ENCODE measurements at places on chromosomes 12 and 14. TPM values are rescaled to one million over a fixed set of nuclear protein-coding genes. Genes with fewer than 3 reads are reported as not detected.
A peak's percentile ranks its signal among the peaks of the same experiment; 100 is the strongest.

Gene SERPINA4
- not detected for total RNA-seq

Gene HIGD1C
- not detected for total RNA-seq

Gene BHLHE41
- total RNA-seq = 1.6 TPM

Gene RITA1
- 16.2 TPM for total RNA-seq

Gene RD3L
- total RNA-seq = not detected

Gene SAMD4A
- total RNA-seq = 33.0 TPM

DNA sequence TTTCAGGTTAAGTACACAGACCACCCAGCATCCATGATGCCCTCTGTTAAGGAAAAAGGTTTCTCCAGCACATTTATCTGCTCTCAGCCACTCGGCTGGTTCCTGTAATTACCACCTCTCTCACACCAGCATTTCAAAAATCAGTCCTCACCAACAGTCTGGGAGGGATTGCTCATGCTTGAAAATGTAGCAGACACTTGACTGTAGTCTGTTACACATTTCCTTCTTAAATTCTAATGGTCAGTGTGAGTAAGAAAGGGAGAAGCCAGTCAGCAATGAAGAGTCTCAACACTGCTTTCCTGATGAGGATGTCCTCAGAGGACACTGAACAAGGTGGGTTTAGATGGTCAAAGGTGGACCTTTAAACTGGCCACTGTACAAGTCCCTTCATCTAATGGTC is 6.0 kb downstream of the ZBTB39 start:
- DNase-seq = peak; percentile 67

- peak; percentile 12 for DNase-seq
These were observed 125.3 kb upstream of the PRMT8 start for GRCh38 chr12:3365463-3366411.

- no peak for DNase-seq
These were observed 63.9 kb downstream of the ITPK1 start for GRCh38 chr14:93051600-93052546.

GRCh38 chr12:98651328-98651727 is 6.2 kb downstream of the APAF1 start:
- peak; percentile 30 for DNase-seq

- no peak for DNase-seq
These were observed 449.9 kb upstream of the FLRT2 start for GRCh38 chr14:85079842-85080730.

DNA sequence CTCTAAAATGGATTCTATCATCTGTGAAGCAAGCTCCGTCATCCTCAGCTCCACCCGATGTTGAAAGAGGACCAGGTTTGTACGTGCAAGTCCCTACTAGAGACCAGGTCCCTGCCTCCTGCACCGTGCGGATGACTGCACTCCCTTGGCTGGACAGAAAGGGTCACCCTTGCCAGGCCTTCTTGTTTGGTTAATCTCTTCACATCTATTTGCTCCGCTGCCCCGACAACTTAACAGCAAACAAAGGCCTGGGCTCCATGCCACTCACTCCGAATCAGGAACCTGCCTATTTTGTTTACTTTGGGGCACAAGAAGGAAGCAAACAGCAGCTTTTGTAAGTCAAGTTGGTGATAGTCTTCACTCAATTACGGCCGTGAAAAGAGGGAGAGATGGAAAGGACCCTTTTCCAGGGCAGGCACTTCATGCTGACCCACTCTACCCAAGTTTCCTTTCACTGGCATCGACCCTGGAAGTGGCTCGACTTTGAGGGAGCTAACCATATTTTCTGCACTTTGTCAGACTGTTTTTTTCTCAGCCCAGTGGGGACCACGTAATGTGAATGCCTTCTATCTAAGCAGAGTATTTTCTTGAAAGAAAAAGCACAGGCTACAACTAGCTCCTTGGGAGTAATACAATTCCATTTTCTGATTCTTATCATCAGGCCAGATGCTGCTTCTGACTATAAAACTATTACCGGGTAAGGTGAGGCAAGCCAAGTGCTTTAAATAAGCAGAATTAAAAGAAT is 202.6 kb downstream of the FOXN3 start:
- no peak for DNase-seq

DNA sequence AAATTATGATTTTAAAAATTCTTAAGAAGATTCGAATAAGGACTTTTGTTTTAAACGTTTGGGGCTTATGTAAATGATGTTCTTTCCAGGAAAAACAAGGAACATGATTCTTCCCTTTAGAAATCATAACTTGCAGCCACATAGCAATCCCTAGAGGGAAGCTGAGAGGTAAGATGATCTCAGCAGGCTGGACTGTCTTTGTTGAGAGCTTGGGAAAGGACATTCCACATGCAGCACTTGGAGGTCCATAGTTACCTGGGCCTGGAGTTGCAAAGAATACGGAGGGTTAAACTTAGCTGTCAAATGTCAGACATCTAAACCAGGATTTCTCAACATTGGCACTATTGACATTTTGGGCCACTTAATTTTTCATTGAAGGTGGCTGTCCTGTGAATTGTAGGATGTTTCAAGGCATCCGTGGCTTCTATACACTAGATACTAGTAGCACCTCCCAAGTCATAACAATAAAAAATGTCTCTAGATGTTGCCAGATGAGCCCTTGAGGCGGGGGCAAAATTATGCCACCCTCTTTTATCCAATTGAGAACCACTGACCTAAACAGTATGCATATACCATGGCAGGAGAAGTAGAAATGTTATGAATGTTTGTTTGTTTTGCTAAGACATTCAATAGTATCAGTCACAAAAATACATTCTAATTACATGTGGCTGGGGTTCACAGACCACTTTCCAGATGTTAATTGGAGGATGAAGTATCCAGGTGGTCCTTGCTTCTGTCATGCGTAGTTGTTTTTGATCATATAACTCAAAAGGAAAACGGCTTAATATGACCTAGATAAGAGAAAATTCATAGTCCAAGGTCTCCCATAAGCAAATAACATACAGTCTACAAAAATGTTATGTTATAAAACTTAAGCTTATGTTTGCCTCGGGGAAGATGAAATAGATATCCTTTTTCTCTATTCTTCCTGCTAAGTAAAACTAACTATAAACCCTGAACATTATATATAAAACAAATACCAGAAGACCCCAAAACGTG is 30.5 kb downstream of the TTC6 start:
- no peak for DNase-seq

GRCh38 chr12:108622921-108623514 is 10.7 kb downstream of the SELPLG start:
- DNase-seq = no peak

- DNase-seq = peak; percentile 73
These were observed 11.8 kb upstream of the RCOR1 start for GRCh38 chr14:102580550-102581110.

- DNase-seq = no peak
These were observed 66.6 kb upstream of the BICD1 start for GRCh38 chr12:32039917-32040575.

- DNase-seq = no peak
These were observed 136.5 kb upstream of the DYRK2 start for GRCh38 chr12:67512061-67512460.

DNA sequence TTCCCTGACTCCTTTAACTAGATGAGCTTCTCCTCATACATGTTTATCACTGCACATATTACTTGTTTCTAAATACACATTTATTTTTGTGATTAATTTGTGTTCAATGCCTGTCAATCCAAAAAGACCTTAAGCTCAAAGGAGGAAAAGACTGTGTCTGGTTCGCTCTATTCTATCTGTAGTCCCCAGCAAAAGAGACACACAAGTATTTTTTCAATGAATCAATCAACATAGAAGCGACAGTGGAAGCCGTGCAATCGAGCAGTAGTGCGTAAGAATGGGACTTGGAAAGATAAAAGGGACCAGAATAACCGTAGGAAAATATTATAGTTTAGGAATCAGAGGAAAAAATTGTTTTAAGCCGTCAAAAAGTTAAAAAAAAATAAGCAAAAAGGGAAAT is 951 bp downstream of the WDHD1 start:
- peak; percentile 7 for DNase-seq

DNA sequence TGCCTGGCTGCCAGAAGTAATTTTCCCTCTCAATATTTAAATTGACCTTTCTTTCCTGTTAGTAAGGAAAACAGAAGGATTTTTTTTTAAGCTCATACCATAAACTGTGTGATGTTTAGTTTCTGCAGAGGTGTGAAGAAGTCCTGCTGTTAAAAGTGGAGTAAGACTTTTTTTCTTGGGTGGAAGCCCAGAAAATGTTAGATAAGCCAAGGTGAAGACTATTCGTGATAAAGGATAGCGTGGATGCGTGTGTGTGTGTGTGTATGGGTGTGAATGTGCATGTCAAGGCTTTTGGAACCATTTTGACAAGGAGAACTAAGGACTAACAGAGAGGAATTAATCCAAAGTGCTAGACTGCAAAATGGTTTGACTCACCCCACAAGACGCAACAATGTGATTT is 152.9 kb upstream of the SEL1L start:
- no peak for DNase-seq

DNA sequence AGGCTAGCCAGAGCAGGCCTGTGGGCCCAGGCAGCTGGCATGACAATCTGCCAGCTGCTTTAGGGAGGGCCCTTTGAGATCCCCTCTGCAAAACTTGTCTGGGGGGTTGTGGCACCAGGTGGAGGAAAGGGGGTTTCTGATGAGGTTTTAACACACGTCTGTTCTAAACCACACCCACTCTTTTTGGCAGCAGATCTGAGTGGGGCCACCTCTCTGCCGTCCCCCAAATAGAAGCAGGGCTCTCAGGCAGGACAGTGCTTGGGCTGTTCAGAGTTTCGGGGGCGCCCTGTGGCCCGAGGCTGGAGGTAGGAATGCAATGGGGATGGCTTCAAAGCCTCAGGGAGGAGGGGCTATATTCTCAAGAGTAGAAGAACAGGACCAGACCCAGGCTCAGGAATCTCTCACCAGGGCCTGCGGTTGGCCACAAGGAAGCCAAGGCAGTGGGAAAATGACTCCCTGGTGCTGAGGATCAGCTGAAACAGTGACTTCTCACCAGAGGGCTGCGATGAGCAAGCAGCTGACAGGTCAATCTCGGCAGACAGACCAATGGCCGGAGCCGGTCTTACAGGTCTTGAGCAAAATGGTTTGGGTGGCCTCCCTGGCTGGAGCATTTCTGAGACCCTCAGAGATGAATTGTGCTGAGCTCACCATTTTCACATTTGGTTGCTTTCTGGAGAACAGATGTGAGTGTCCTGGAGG is 1.5 kb upstream of the KRT5 start:
- peak; percentile 64 for DNase-seq

DNA sequence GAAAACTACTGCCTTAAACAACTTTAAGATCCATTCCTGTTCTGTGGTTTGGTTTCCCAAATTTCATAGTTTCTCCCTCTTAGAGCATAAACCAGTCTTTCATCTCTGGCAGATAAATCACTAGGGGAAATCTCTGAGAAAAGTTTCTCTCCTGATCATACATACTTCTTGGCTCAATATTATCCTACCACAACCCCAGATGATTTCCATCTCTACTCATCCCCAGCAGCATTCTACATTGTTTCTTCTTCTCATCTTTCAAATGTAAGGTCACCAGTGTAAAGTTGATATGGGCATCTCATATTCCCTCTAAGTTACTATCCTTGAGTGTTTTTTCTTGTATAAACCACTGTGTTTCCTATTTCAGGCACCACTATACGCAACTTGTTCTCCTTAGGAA is 45.9 kb upstream of the PLEKHG7 start:
- DNase-seq = no peak

GRCh38 chr12:10618338-10618987 is 5.1 kb upstream of the MAGOHB start:
- peak; percentile 89 for DNase-seq

DNA sequence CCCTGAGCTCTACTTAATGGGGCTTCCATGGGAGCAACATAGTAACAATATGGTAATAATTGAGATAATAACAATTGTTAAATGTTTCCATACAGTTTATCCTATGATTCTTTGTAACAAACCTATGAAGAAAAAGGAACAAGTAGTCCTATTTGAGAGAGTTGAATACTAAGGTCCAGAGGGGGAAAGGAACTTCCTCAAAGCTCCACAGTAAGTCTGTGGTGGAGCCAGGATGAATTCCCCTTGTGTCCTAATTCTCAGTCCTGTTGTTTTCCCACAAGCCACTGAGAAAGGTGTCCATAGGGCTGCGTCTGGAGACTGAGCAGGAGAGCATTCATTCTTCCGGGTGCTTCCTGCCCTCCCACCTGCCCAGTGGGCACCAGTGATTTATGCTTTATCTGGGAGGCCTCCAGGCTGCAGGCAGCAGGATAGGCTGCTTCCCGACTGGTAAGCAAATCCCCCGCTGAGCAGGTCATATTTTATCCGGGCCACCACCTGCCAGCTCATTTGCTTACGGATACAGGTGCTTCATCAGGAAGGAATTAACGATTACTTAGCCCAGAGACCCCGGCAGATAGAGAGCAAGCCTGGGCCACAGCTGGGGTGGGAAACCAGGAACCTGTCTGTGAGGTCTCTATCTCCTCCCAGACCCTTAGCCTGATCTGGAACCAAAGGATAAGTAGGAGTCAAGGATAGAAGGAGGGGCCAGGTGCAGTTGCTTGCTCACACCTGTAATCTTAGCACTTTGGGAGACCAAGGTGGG is 33.9 kb upstream of the FAM222A start:
- DNase-seq = no peak

- DNase-seq = peak; percentile 84
These were observed 72.0 kb downstream of the PPP2R5E start for GRCh38 chr14:63470962-63471793.

DNA sequence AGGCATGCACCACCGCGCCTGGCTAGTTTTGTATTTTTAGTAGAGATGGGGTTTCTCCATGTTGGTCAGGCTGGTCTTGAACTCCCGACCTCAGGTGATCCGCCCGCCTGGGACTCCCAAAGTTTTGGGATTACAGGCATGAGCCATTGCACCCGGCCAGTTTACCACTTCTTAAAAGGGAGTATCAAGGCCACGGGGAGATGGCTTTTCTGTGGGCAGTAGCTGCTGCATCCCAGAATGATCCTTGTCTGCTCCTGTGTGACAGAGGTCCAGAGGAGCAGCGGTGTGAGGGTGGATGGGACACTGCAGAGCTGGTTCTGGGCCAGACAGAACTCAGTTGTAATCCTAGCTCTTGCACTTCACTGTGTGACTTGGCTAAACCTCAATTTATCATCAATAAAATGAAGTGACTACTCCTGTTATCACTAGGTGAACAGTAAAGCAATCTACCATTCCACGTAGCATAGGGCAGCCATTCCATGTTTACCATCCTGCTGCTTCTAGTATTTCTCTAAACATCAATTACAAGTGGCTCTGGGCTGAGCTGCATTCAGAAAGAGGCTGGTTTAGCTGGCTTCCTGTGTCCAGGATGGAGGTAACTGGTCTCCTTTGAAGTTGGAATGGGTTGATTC is 3.0 kb upstream of the NPFF start:
- no peak for DNase-seq
